ENCODE measurements at places on chromosomes 3 and 15.

DNA sequence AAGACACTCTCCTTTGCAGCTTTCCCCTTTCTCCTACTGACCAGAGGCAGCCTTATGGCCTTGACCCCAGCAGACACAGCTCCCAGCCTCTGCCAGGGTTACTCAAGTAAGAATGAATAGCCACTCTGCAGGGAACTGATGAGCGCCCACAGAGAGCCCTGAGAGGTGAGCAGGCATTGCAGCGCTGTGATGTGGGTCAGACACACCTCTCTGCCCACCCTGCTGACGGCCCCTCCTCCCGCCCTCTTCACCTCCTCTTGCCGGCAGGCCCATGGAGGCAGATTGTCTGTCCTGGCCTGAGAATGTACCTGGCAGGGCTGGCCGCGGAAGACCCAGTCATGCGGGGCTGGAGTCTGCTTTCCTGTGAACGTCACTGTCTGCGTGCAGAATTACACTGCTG is 512.6 kb upstream of the PPP2R3A start:
- DNase-seq: no peak

- peak; percentile 72 for DNase-seq
These were observed 11.0 kb downstream of the ETV5 start for GRCh38 chr3:186097663-186098451.

DNA sequence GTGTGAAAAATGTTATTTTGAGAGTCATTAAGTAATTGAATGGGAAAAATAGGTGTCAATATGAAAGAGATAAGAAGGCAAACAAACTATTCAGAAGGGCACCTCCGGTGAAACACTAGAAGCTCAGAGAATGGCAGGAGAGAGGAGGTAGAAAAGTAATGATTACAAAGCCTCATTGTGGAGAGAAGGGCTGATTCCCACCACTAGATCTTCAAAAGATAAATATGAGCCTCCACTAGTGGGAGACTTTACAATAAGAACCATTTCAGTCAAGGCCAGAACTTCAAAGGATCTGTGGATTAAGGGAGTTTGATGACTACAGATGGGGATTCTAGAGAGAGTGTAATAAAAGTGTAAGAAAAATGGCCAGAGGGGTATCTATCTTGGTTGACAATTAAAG is 535.6 kb downstream of the NLGN1 start:
- DNase-seq: no peak

DNA sequence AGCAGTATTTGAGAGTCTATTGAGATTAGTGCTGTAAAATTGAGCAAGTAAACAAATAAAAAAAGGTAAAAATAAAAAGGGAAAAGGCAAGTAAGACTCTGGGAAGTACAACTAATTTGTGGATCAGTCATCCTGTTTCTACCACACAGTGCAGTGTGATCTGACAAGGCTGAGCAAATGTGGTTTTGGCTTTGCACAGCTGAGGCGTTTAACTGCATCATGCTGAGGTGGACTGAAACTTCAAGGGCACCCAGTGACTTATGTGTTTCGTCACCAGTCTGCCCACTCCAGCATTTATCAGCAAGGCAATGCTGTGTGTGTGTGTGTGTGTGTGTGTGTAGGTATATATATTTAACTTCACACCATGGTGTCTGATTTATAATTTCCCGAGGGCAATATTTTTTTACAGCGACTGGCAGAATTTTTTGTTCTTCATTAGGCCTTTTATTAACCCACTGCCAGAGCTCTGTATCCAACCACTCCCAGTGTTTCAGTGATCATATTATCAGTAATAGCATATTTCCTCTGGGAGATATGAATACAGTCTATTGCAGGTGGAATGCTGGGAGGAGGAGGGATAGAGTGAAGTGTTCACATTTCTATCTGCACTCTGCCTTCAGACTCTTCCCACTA is 131.5 kb upstream of the SATB1 start:
- DNase-seq: no peak

DNA sequence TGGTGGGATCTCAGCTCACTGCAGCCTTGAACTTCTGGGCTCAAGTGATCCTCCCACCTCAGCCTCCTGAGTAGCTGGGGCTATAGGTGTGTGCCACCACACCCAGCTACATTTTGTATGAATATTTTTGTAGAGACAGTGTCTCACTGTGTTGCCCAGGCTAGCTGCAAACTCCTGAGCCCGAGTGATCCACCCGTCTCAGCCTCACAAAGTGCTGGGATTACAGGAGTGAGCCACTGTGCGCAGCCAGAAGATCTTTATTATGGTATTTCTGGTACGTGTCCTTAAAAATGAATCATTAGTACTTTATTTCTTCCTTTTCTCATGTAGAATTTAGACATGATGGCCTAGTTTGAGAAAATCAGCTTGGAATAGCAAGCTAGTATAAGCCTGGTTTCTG is 153.3 kb downstream of the BCHE start:
- DNase-seq: peak; percentile 24

- no peak for DNase-seq
These were observed 11.7 kb downstream of the NEDD4 start for GRCh38 chr15:55981582-55982249.
